Left renal pelvis (tissue), 4 donors: ENCODE measurements at places on chromosomes 11 and 22. TPM values are rescaled to one million over a fixed set of nuclear protein-coding genes. Genes with fewer than 3 reads are reported as not detected.

DNA sequence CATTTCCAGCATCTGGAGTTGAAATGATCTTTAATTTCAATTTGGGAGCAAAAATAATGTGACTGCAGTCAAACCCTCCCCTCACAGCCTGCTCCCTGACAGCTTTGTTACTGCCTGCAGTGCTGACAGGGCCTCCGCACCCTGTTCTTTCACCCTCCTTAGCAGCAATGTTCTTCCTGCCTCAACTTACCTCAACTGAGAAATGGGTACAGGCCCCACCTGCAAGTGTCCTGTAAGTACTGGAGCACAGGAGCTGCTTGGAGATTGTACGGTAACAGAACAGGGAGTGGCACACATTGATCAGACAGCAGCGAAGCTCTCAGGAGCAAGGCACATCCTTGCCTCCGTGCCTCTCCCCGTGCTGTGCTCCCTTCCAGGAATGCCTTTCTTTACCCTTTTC is 131.3 kb downstream of the CHST1 start:
- DNase-seq: no peak

GRCh38 chr22:19818324-19819207 is 36.1 kb downstream of the GNB1L start:
- DNase-seq: no peak

DNA sequence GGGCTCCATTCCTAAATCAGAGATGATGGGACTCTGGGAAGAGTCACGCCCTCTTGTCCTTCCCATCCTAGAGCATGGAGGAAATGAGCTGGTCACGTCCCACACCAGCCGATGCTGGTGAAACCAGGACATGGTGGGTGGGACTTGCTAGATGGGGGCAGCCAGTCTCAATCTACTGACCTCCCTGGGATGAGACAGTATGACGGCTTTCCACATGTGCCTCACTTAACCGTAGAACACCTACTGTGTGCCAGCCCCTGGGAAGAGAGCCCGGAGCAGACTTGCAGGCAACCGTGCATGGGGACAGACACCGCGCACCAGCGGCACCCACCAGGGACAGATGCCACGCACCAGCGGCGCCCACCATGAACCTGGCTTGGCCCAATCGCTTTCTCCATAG is 3.8 kb downstream of the OSBPL5 start:
- DNase-seq: no peak

The TMEM121B gene
- polyA plus RNA-seq: 1.0 TPM

GRCh38 chr11:28739489-28740280 is 631.5 kb downstream of the METTL15 start:
- DNase-seq: no peak

The INSC gene
- polyA plus RNA-seq: 0.82 TPM

The TEX12 gene
- polyA plus RNA-seq: not detected

GRCh38 chr11:27699242-27699925 is 871 bp downstream of the BDNF start:
- DNase-seq: no peak

- no peak for DNase-seq
These were observed 78.3 kb upstream of the MYO18B start for GRCh38 chr22:25663654-25664053.

The MIOX gene
- polyA plus RNA-seq: 0.44 TPM

DNA sequence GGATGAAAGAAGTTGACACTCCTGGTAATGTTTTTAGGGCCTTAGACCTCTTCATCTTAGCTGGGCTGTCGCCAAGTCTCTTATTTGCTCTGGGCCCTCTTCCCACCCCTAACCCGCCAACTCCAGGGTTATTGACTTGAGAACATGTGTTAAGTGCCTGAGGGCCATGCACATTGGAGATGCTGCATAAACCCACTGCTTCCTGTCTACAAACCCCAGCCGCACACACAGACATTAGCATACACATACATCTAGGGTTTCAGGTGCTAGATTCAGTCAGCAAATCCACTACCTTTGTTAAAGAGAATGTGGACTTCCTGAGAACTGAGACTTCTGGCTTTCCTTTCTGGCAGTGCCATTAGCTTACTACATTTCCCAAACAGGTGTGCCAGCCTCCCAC is 817 bp downstream of the PANX3 start:
- no peak for DNase-seq

The VWCE gene
- 1.5 TPM for polyA plus RNA-seq

DNA sequence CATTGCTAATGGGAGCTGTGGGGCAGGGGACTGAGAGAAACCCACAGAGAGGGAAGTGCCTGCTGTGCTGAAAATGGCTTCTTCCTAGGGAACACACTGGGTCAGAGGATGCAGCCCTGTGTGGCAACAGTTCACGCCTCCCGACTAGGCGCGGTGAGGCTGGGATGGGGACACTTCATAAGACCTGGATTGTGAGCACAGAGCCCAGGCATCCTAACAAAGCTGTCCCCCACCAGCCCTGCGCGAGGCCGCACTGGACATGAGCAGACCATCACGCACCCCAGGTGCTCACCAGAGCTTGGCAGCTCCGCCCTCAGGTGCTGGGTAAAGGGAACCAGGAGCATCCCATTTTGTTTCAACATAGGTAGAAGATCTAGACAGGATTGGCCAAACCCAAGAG is 1.8 kb upstream of the KRTAP5-4 start:
- DNase-seq: no peak

DNA sequence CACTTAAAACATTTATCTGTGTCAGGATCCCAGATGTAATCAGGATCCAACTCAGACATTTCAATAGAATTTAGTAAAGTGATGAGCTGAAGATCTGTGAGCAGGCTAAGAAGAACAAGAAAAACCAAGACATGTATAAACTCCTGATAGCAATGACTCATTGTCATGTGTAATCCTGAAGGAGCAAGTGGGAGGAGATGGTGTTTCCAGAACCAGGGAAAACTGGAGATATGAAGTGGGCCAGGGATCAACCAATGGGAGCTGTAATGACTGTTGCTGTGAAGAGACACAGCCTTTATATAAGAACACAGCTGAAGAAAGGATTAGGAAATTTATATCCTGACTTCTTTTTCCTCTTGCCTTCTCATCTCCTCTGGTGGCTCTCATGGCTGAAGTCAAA is 682.5 kb upstream of the ARHGAP42 start:
- no peak for DNase-seq

The PNPLA5 gene
- polyA plus RNA-seq: not detected

The NXPE2 gene
- polyA plus RNA-seq: 0.26 TPM

The PLEKHB1 gene
- 3.7 TPM for polyA plus RNA-seq

- DNase-seq: no peak
These were observed 5.1 kb downstream of the CASTOR1 start for GRCh38 chr22:30284172-30284571.

The FXYD6 gene
- polyA plus RNA-seq: 132 TPM

- DNase-seq: no peak
These were observed 275.3 kb downstream of the ETS1 start for GRCh38 chr11:128311742-128312719.

The BAIAP2L2 gene
- 1.3 TPM for polyA plus RNA-seq

The TRIM29 gene
- 5.0 TPM for polyA plus RNA-seq
